ENCODE measurements at places on chromosomes 7 and 10.
A peak's percentile ranks its signal among the peaks of the same experiment; 100 is the strongest.

DNA sequence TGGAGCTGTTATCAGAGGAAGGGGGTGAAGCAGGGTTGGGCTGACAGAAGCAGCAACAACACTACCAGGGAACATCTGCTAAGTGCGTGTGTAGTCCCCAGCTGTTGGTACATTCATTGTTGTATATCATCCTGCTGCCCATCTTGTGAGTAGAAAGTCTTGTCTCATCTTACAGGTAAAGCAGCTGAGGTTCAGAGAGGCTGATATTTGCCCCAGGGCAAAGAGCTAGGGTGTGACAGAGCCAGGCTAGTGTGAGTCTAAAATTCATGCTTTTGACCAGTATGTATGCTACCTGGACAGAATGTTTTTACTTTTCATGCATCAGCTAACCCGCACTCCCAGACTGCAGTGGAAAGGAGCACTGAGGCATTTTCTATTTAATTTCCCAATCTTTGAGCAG lies 221.6 kb downstream of the STK31 start:
- DNase-seq = no peak

DNA sequence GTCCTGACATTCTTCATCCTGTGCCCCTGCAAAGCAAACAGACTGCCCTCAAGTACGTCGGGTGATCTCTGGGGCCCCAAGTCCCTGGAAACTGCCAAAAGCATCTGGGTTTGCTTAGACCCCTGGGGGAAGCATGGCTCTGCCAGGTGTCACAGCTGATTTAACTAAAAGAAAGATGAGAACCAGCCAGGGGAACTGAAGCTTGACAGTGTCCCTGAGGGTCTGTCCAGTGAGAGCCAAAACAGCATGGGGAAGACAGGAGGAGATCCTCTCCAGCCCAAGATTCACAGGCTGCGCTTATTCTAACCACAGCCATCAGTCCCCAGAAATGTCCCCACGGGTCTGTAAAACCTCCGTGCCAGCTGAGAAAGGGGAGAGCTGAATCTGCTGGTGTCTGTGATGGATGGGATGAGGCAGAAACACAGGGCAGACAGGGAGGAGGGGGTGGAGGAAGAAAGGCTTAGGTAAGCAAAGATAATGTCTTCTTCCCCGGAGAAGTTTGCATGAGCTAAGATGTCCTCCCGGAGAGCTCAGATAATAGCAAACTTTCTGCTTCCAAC lies 21.3 kb downstream of the CCDC3 start:
- DNase-seq = no peak

DNA sequence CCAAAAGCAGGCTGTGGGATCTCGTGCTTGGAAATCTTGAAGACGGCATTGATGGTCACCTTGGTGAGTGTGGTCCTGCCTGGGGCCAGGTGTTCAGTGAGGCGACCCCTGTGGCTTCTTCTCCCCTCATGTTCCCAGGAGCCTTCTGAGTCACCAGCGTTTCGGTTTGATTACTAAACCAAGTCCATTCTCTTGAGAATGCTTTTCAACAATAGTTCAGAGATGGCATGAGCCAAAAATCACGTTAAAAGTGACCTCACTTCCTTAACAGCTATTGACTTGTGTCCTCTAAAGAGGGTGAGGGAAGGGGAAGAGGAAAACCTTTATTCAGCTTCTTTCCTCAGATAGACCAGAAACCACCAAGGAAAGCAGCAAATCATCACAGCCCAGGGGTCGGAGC lies 315.2 kb downstream of the GATA3 start:
- peak; percentile 15 for DNase-seq

GRCh38 chr7:150874401-150875198 lies 22.3 kb downstream of the AOC1 start:
- no peak for DNase-seq

DNA sequence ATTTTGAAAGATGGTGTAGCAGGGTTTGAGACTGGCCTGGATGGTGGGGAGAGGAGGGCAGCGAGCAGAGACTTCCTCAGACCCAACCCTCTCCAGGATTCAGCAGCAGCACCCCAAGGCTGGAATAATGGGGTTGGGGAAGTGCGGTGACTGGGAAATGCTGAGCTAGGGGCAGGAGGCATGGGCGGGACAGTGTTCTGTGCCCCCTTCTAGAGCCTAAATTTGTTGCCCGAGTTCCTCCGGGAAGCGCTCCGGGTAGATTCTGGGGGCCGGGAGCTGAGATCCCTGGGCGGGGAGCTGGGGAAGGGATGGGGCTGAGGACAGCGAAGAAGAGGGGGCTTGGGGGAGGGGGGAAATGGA lies at the start of gene CHAT:
TSS of gene CHAT (plus strand) at position 156 of the 360 bp plus-strand sequence. CDS start at position 309, 153 bp downstream.
- peak; percentile 31 for DNase-seq

DNA sequence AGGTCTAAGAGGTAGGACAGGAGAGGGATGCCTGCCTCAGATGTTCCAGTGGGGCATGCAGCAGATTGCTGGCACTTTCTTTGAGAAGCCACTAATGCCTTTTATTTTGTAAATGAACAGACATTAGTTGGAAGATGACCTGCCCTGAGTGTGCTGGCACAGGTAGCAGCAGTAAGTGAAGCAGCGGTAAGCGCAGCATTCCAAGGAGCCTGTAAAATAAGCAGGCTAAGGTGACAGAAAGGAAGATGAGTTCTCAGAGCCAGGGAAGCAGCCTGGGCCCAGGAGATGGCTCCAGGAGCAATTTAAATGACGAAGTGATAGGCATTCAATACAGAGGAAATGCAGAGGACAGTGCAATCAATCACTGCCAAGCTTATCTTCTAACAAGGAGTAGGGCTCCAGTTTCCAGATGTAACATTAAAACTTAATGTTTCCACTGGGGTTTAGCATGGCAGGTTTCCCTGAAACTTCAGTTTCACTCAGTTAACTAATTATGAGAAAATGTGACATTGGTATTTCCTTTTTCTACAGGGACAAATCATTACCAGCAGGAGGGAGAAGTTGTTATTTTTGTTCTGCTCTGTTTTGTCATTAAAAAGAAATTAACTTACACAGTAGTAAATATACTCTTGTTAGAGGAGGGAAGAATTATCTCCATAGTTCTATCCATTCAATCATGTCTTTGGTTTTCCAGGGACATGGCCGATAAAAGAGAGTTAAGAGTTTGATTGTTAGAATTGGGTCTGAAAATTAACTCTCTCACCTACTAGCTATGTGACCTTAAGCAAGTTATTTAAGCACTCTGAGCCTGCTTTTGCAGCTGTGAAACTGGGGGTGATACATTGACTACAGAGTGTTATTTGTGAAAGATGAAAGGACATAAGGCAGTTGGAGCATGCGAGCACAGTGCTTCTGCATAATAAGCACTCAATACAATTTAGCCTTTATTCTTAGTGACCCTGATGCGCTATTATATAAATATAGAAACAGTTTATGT lies 96.6 kb upstream of the PTN start:
- no peak for DNase-seq

DNA sequence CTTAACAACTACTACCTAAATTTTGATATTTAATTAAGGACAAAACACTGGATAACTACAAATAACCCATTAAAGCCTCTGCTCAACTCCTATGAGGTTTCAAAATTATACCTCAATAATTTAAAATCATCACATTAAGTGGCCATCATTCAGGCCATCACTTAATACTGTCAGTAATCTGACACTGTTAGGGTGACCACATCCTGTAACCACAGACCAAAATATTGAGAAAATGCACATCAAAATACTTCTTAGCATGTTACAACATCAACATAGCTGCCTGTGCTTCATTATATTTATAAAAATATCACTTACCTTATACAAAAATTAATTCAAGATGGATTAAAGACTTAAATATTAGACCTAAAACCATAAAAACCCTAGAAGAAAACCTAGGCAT lies 23.3 kb downstream of the SEM1 start:
- no peak for DNase-seq

DNA sequence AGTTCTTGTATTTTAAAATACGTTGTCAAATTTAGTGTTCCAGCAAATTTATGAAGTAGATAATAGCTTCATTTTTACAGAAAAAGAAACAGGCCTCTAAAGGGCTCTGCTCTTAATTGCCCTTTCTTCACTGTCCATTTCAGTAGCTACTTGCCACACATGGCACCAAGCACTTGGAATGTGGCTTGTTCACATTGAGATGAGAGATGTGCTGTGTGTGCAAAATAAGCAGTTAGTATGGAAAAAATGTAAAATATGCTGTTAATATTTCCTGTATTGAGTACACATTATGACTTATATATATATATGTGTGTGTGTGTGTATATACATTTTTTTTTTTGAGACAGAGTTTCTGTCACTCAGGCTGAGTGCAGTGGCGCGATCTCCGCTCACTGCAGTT lies 19.5 kb downstream of the RBM33 start:
- DNase-seq = no peak

- no peak for DNase-seq
Observed at GRCh38 chr7:149306854-149307253, 44.9 kb downstream of the ZNF783 start.

- no peak for DNase-seq
Observed at GRCh38 chr7:1369916-1370657, 89.2 kb downstream of the MICALL2 start.

- DNase-seq = no peak
Observed at GRCh38 chr10:15200626-15201025, 32.1 kb upstream of the NMT2 start.

GRCh38 chr7:12649348-12649747 lies 38.1 kb upstream of the ARL4A start:
- no peak for DNase-seq

GRCh38 chr7:85927226-85927625 lies 716.5 kb upstream of the GRM3 start:
- no peak for DNase-seq
